ENCODE measurements at places on chromosomes 1 and 21.

DNA sequence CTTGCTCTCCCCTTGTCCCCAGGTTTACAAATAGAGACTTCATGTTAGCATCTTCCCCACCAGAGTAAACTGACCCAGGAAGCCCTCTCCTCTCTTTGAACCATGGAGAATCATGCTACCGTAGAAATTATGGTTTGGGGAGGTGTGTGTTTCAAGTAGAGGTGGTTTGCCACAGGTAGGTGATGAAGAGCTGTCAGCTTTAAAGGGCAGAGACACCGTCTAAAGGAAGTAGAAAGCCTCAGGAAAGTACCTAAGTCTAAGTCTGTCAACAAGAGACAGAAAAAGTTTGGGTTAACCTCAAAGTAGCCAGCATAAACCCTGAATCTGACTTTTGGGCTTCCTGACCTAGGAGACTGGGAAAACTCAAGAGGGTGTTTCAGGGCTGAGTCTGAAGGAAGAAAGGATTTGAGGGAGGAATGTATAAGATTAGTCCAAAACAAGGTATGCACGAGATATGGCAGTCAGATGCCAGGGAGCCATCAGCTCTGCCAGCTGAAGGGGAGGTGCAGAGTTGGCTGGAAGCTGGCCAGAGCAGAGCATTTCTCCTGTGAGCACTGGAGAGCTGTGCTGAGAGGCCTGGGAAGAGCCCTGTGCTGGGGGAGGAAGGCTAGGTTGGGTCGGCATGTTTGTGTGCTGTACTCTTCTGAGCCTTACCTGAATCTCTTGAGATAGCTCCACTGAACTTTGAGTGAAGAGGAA, 14.3 kb downstream of the ADAMTSL4 start:
- DNase-seq: no peak

DNA sequence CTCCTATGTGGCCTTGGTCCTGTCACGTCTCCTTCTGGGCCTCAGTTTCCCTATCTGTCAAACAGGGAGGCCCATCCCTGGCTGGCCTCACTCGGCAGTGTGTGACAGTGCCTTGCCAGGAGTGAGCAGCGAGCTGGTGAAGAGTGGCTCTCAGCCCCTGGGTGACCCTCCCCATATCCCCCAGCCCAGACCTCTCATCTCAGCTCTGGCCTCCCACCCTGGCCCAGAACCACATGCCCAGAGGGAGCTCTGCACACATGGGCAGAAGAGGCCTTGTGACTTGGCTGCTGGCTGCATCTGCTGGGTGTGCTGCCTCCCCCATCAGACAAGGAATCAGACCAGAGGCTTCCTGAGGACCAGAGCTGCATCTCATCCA, 19.5 kb upstream of the PADI1 start:
- no peak for DNase-seq

GRCh38 chr21:41745971-41746743, 20.7 kb downstream of the RIPK4 start:
- no peak for DNase-seq

GRCh38 chr1:233897325-233898162, 6.9 kb upstream of the SLC35F3 start:
- no peak for DNase-seq

DNA sequence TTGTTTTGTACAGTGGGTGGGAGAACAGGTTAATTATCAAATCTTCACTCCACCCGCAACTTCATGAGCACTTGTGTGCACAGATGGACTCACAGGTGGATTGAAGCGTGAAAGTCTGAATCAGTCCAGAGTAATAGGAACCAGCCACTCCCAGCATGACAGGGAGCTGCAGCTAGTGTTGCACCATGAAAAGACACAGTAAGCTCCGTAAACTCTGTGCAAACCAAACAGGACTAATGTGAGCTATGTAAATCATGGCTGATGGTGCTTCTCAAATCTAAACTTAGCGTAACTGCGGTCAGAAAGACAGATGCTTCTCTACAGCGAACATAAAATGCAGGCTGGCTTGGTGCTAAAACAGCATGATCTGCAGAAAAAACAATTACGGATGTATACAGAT, 114.4 kb downstream of the CENPF start:
- DNase-seq: no peak

GRCh38 chr1:196738730-196739129, 35.9 kb upstream of the CFHR3 start:
- DNase-seq: no peak

- DNase-seq: no peak
Observed at GRCh38 chr1:25743164-25744139, 56.5 kb upstream of the SELENON start.

- no peak for DNase-seq
Observed at GRCh38 chr1:194295685-194296084, 1109.3 kb upstream of the B3GALT2 start.

DNA sequence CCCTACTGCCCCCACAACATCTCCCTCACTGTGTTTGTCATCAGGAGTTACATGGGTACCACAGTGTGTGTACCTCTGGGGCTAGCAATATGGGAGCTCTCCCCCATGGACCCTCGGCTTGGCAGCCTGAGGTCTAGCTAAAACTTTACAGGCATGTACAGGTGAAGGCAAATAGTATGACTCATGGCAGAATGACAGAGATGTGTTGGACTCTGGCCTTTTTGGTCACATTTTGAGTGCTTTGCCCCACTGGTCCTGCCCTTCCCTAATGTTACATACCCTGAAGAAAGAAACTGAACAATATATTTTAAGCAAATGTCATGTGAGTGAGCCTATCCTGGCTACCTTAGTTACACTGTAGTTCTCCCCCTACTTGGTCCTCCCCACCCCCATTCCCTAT, 124.0 kb downstream of the NGF start:
- DNase-seq: no peak

DNA sequence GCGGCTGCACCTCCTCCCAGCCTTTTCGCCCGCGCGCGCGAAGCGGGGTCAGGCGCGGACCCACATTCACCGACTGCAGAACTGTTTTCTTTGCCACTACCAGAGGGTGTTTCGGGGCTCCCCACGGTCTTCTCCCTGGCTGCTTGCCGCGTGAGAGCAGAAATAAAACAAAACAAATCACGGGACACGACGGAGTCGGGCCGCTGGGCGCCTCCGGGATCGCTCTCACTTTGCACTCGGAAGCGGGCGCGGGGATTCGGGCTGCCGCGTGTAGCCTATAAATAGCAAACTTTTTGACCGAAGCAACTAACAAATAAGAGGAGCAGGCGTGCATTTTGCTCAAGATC, 412.3 kb upstream of the ESRRG start:
- DNase-seq: no peak

- DNase-seq: no peak
Observed at GRCh38 chr1:231682779-231683178, 56.2 kb downstream of the DISC1 start.

- DNase-seq: no peak
Observed at GRCh38 chr1:112735752-112736151, 20.6 kb upstream of the PPM1J start.

GRCh38 chr21:40641042-40641441, 205.9 kb downstream of the DSCAM start:
- DNase-seq: no peak

DNA sequence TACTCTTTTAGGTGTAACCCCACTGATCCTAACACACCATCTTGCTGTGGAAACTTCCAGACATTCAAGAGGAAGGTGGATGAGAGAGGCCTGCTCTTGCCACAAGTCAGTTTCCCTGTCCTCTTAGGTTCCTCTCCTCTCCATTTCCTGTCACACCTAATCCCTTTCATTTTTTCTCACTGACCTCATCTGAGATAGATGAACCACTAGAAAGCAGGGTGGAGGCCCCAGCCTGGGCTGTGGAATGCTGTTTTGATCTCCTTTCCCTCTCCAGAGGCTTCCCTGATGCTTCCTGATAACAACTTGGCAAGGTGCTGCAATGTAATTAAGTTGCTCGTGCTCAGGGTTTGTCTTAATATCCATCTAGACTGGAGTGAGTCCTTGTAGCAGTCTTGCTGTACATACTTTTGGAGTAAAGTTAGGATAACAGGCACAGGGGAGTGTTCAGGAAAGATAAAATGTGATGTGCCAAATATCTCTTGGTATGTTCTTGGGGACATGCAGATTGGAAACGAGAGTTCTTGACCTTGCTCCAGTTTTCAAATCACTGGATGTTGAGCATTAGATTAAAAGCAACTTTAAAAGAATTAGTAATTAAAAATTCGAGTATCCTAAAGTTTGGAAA, 11.2 kb downstream of the LRRC42 start:
- DNase-seq: no peak

GRCh38 chr1:64263856-64264255, 60.4 kb downstream of the UBE2U start:
- DNase-seq: no peak

GRCh38 chr1:202349206-202349928, 868 bp downstream of the PPP1R12B start:
- DNase-seq: no peak

DNA sequence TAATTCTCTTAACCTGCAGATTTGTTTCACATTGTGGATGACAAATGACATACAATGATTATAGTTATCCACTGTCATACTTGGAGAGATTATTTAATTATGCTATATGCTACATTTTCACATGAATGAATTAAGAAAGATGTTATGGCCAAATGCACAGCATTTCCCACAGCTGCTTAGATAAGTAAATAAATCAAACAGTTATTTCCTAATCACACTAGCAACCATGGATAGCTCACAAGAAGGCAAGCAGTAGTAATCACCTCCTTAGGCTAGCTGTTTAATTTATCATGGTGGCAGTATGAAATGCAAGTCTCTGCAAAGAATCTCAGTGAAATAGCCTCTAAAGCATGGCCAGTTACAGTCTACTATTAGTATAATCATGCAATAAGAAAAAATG, 1581.5 kb downstream of the NCAM2 start:
- no peak for DNase-seq

DNA sequence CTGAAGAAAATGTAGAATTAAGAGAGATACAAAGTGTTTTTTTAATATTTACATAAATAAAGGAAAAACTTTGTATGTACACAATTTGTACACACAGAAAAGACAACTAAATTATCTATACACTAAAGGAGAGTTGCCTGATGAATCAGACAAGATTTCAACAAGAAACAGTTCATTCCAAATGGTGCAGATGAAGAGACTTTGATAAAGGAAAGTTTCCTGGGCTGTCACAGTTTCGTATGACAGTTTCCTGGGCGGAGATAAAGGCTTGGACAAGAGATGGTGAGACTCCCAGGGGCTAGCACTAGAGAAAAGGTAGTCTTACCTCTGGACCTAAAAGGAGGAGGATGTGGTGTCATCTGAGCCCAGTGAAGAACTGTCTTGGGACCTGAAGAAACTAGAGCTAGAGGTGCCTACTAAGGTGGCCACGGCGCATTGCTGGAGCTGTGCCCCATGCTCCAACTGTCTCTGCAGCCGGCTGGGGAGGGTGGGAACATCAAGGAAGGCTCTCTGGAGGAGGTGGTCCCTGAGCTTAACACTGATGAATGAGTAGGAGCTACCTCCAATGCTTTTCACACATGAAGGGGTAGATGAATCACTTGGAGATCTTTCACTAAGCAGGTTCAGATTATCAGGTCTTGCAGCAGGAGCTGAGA, 32.2 kb downstream of the ETS2 start:
- no peak for DNase-seq

DNA sequence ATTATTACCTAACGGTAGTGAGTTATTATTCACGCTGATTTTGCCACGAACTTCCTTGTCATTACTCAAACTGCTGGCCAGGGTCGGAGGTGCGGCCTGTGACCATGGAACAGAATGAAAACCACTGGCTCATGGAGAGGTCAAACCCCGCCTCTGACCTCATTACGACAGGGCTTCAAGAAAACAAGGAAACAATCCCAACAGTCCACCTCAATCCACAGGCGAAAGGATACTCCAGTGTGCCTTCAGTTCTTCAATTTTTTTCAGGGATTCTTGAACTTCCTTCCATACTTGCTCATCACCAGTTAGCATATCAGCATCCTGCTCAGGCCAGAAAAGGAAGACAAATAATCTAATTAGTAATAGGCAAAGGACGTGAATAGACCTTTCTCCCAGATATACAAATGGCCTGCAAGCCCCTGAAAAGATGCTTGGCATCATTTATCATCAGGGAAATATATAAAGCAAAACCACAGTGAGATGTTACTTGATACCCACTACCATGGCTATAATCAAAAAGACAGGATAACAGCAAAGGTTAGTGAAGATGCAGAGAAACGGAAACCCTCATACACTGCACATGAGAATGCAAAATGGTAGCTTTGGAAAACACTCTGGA, 643.4 kb downstream of the SMYD3 start:
- DNase-seq: no peak

DNA sequence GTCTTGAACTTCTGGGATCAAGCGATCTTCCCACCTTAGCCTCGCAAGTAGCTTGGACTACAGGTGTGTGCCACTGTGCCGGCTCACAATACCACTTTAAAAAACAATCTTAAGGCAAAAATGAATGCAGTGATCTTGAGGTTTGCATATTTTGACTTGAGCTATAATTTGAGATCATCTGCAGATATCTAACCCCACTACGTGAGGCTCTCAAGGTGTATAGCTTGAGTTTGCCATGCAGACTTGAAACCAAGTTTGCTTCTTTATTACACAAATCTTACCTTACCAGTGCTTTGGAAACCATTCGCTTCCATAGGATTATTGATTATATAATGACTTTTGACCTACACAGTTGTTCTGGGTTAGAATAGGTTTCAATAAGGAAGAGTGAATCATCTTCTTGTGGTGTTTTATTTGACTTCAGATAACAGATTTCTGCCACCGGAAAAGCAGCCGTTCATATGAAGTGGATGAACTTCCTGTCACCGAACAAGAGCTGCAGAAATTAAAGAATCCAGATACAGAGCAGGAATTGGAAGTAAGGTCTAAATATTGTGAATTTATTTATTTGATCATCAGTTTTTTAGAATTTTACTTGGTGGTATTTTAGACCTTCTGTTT, 155.1 kb downstream of the VPS13D start:
- DNase-seq: no peak

DNA sequence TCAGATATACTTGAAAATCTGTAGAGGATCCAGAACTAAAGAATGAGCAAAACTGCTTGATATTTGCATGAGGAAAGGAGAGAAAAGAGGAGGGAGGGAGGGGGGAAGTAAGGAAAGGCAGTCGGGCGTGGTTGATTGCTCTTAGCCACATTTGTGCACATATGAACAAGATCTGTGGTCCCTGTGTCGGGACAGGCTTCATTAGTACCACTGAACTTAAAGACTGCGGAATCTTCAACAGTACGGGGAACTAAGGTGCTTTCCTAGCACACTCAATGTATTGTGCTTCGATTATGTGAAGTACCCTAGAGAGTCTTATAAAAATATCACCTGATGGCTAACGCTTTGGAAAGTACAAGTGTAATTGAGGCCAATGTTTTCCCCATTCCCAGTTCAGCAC, 59.9 kb downstream of the ZBTB18 start:
- no peak for DNase-seq

GRCh38 chr1:9700340-9700739, 48.8 kb downstream of the PIK3CD start:
- no peak for DNase-seq
